HT-29 (cell line): ENCODE measurements at places on chromosomes 2 and 18.

- DNase-seq: no peak
These were observed 121.7 kb upstream of the TACR1 start for GRCh38 chr2:75320898-75321598.

DNA sequence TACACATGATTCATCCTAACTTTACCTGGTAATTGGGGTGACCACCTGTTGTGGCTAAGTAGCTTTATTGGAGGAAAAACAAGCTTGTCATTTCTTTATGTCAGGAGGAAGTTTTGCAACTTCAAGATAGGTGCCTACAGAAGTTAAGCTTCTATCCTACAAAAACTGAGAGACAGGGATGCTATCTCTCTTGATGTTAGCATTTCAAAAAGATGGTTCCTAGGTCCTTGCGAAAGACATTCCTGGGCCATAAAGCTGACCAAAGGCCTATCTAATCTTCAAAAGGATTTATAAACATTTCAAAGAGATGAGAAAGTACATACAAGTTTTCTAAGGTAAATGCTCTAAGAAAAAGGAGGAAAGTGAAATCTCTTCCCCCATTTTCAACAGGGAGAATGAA is 61.0 kb downstream of the PTH2R start:
- no peak for DNase-seq

GRCh38 chr18:49177812-49178211 is 227.0 kb upstream of the SMAD7 start:
- no peak for DNase-seq

- no peak for DNase-seq
These were observed 11.8 kb downstream of the CELF4 start for GRCh38 chr18:37553633-37554398.

DNA sequence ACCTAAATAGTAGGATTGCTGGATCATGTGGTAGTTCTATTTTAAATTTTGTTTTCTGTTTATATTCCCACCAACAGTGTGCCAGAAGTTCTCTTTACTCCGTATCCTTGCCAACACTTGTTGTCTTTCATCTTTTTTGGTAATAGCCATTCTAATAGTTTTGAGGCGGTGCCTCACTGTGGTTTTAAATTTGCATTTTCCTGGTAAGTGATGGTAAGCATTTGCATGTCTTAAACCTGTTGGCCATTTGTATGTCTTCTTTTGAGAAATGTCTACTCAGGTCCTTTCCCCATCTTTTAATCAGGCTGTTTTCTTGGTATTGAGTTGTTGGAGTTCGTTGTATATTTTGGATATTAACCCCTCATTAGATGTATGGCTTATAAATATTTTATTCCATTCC is 51.6 kb downstream of the REL start:
- no peak for DNase-seq

GRCh38 chr2:29528891-29529520 is 392.4 kb downstream of the ALK start:
- DNase-seq: no peak

- DNase-seq: no peak
These were observed 236.7 kb upstream of the MYT1L start for GRCh38 chr2:2567776-2568175.

DNA sequence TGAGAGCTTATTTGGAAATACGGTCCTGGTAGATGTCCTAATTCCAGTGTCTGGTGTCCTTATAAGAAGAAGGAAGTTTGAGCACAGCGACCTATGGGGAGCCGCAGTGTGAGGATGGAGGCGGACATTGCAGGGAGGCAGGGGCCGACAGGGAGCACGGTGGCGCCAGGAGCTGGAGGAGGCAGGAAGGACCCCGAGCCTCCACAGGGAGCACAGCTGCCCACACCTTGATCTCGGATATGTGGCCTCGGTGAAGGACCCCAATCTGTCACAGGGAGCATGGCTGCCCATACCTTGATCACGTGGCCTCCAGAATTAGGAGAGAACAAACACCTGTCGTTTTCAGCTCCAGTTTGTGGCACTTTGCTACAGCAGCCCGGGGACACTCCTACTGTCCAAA is 461.6 kb upstream of the SALL3 start:
- DNase-seq: no peak

- DNase-seq: no peak
These were observed 98.8 kb downstream of the TRABD2A start for GRCh38 chr2:84781942-84782716.

- no peak for DNase-seq
These were observed 194.6 kb upstream of the SMAD2 start for GRCh38 chr18:48124857-48125626.

DNA sequence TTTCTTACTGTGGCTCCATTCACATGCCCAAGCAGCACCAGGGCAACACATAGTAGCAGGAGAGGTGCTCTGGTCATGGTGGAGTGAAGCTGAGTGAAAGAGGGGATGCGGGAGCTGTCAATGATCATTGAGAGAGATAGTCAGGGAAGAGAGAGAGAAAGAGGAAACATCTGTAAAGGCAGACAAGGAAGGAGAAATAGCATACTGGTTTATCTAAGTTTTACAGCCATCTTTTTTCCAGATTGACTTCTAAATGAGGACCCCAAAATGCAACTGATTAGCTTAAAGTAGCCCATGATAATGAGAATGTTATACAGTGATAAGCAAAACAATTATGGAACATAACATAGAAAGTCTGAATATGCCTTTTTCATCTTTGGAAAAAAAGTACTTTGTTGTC is at the start of gene C2orf66:
Gene C2orf66, minus strand, starts transcription at position 96 of the 400 bp plus-strand sequence. Its CDS starts 19 bp downstream, at position 77.
- no peak for DNase-seq

GRCh38 chr2:229220254-229220653 is 50.8 kb downstream of the PID1 start:
- no peak for DNase-seq

GRCh38 chr2:165573534-165574461 is 104.3 kb downstream of the CSRNP3 start:
- DNase-seq: peak; percentile 32

GRCh38 chr2:108244667-108245414 is 5.1 kb downstream of the SULT1C3 start:
- no peak for DNase-seq

DNA sequence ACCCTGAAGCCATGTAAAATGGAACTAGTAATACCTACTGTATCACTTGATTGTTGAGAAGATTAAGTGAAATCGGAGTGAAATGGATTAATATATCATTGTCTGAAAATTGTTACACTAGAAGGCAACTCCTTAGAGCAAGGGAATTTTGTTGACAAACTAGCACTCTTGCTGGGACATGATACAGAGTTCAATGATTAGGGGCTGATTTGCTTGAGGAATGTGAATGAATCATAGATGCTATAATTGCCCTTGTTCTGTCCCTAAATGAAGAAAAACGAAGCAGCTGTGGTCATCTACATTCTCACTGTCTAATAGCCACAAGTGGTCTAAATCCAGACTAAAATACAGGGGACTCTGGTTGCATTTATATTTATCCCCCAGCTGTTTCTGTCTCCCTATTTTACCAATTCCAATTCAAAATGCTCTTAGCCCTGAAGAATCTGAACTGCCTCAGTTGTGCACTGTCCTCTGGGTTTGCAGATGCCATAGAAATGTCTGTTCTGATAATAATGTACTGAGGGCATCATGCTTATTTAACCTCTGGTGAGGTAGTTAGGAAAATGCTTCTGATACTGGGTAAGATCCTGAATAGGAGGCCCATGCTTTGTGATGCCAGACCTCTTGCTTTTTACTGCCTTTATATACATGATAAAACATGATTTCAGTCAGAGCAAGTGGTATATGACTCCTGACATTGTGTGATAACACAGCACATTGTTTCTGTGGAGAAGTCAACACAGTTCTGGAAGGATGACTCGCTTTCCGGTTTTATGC is 382.1 kb downstream of the NRXN1 start:
- DNase-seq: no peak

- DNase-seq: no peak
These were observed 290.6 kb downstream of the NDUFA10 start for GRCh38 chr2:239734436-239735005.
